ENCODE measurements at places on chromosomes 3 and 15.

GRCh38 chr3:17360991-17361390, 381.4 kb downstream of the TBC1D5 start:
- DNase-seq: no peak

DNA sequence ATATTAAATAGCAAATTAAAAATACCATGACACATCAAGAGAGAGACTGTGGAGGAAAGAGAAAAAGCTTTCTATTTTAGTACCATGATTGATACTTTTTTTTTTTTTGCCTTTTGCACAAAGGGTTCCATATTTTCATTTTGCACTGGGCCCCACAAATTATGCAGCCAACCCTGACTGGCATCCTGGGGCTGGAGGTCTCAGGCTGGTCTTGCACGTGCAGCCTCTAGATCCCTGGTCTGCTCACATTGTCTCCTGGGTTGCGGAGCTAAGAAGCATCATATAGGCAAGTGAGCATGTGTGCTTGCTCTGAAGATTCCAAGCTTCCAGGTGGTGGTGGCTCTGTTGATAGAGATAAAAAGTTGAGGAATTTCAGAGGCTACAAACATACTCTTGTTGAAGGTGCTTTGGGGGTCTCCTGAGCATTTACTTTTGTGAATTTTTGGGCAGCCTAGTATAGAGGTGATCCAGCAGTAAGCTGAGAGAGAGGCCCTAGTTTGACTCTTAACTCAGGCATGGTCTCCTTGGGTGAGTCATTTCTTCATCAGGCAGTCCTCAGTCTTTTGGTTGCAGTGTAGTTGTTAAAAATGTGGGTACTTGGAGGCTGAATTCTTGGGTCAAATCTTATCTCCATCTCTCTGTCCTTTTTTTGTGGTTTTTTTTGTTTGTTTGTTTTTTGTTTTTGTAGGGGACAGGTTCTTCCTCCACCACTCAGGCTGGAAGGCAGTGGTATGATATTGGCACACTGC, 31.3 kb downstream of the SMAD3 start:
- no peak for DNase-seq

- no peak for DNase-seq
Measured at GRCh38 chr15:74315626-74316025, 51.8 kb downstream of the CYP11A1 start.

DNA sequence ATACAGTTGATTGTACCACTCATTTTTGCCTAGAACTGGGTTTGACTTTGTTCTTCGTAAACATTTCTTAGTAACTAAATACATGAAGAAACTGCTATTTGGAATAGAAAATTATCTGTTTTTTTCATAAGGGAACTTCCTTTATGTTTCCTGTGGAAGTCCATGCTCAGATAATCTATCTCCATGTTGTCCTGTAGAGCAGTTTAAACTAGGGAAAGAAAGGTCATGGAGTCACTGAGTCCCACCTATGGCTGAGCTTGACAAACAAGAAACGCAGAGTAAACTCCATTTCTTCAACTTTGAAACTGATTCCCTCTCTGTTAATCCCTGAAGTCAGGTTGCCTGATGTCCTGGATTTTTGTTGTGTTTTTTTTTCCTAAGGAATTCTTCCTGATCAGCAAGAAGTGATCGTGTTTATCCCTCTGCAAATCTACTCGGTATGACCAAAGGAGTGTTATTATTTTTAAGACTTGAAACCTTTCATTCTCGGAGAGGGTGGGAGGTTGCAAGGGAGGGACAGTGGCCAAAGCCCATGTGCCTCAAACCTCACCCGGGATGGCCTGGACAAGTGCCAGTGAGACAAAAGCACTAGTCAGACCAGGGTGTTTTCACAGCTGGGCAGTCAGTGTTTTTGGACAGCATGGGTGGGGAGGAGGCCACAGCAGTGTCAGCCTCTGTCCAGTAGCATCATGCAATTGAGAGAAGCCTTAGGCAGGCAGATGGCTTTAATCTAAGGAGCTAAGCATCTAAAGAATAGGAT, 129.8 kb upstream of the PHLDB2 start:
- no peak for DNase-seq

DNA sequence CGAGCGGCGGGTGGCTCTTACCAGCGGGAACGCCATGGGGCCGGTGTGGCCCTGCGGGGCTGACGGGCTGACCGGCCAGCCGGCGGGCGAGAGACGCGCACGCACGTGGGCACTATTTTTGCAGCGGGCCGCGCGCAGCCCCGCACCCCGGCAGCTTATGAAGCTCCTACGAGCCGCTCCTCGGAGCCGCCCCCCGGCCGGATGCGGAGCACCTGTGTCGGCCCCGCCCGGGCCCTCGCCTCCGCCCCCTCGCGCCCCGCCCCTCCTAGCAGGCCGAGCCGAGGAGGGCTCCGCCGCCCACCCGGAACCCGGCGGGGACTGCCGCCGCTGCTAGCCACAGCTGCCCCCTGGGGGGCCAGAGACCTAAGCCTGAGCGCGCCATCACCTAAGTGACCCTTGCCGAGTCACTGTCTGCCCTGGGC, 683 bp upstream of the CPEB1 start:
- DNase-seq: no peak

GRCh38 chr3:131775650-131776049, 259.2 kb downstream of the CPNE4 start:
- DNase-seq: no peak

DNA sequence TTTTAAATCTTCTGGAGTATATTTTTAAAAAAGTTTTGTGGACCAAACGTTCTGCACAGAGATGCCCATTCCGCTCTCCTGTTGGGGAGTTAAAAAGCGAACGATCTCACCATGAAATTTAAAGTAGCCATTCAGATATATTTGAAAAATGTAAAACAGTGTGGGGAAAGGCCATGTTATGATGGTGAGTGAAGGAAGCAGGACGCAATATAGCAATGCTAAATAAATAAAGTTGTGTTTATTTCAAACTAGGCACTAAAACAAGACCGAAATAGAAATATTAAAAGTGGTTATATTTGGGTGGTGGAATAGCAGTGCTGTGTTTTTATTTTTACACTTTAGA, 327 bp upstream of the CCDC13 start:
- DNase-seq: no peak

DNA sequence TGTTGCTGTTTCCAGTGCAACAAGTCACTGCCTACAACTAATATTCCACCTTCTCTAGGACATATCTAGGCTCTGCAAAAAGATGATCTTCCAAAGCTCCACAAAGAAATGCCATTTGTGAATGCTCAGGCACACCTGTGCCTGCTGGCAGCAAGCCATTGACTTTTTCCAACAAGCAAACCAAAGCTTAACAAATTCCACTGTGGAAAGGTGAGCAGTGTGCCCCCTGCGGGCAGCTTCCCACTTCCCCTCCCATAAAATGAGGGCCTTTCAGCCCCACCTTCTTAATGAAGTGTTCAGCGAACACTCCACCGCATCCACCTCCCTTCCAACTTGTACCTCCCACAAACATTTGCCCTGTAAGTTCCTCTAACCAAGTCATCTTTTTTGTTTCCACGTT, 157.5 kb upstream of the SLC24A5 start:
- DNase-seq: no peak

DNA sequence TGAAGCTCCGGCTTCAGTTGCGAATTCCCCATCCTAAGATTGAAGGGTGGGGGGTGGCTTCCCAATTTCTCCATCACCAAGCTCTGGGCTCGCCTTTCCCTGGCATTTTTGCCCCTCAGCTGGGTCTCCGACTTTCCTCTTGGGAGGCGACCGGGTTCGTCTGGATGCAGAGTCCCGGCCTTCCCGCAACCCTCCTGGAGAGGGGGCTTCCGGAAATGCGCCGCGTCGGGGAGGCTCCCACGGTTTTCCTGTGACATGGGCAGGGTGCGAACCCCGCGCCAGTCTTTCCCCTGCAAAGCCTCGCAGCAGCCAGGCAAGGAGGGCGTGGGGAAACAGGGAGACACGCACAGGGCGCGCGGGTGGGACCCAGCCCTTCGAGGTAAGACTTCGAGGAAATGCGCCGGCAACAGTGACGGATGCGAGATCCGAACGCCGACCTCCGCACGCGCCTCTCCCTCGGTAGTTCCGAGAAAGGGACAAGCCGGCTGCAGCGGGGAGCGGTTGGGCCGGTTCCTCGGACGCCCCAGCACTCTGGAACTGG, 466 bp upstream of the HCN4 start:
- no peak for DNase-seq

GRCh38 chr15:77851691-77852090, 219.0 kb upstream of the LINGO1 start:
- DNase-seq: no peak

DNA sequence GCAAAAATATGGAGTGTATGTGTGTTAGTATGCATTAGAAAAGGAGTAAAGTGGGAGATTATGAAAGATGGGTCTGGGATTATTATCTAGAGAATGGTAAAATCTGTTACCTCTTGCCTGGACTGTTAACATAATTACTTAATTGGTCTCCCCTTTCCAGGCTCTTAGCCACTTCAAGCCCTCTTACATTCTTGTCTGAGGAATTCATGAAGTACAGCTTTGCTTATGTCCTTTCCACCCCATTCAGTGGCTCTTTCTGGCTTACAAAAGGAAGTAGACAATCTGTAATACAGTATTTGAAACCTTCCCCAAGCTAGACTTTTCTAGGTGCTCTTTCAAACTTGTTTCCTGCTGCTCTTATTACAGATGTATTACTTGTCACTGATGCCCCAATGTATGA, 129.8 kb downstream of the MBNL1 start:
- DNase-seq: no peak

GRCh38 chr15:68774521-68775235, 46.0 kb downstream of the ANP32A start:
- no peak for DNase-seq

- DNase-seq: no peak
Measured at GRCh38 chr3:178100908-178101307, 435.3 kb upstream of the KCNMB2 start.

GRCh38 chr3:195550723-195551122, 7.6 kb upstream of the PPP1R2 start:
- no peak for DNase-seq

- no peak for DNase-seq
Measured at GRCh38 chr3:120161902-120162301, 67.7 kb upstream of the GSK3B start.

DNA sequence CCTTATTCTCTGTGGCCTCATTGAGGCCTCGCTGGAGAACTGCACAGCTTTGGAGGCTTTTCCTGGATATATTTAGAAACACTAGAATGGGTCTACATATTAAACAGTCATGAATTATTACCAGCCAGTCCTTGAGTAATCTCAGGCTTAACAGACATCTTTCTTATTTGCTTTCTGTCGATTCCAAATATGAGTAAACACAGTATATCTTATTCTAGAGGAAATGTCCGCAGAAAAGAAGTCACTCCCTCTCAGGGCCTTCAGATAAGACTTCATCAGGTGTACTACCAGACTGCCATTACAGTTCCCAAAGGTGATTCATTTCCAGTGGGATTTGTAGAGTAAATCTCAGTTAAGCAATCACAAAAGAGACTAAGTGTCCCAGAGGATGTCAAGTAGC, 310.7 kb downstream of the RBMS3 start:
- no peak for DNase-seq

DNA sequence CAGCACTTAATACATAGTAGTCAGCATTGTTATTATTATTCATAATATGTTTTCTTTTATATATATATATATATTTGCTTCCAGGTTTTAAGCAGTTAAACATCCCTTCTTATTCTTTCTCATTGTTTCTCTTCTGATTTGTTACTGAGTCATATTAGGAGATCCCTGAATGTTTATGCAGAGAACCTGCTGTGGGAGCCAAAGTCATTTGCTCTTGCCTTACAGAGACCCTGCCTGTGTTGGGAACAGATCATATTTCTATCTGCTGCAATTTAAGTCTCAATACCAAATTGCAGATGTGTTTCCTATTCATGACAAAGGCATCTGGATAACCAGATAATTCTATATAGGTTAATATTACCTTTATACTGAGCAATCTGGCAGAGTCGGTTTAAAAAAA, 323.0 kb upstream of the UMPS start:
- no peak for DNase-seq

All from COLO829 (cell line).